SK-N-MC (cell line): ENCODE measurements at places on chromosomes 4 and X.

GRCh38 chr4:184280137-184280536 lies 62.5 kb upstream of the ENPP6 start:
- no peak for DNase-seq

GRCh38 chr4:69321153-69321729 lies 41.0 kb downstream of the UGT2B28 start:
- no peak for DNase-seq

DNA sequence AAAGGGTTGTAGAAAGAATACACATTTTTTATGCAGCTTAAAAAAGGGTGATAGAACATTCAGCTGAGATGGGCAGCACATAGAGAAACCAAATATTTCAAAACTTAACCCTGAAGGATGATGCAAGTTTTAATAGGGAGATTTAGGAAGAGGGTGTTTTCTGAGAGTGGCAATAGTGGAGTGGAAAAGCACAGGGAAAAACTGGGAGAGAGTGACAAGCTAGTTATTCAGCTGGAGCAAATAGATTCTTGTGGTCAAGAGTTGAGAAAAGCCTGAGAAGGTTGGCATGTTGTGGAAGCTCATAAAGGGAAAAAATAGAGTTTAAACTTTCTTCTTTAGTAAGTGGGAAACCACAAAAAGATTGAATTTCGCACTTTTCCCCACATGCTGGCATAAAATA lies 359.6 kb upstream of the PITX2 start:
- DNase-seq: no peak

DNA sequence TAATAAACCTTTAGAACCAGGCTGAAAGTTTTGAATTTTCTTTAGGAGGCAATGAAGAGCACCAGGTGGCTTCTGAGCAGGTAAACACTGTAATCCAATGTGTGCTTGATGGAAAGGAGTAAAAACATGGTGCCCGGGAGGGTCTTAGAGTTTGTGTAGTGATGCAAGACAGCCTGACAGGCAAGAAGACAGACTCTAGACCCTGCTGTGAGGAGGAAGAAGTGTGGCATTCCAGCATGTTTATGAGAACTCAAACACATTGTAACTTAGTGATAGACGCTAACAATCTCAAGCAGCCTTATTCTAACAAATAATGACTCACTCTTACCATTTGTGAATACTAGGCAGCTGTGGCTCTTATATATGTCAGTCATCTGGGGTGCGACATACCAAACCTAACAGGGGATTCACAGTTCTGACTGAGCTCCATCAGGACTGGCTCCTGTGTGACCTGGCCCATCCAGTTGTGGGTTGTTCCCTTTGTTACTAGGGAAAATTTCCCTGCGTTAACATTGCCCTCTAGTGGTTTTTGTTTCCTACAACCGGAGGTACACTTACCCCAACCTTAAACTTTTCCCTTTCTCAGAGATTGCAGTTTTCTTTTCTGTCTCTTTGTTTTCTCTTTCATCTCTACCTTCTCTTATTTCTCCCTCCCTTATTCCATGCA lies 53.8 kb downstream of the VSIG4 start:
- peak; percentile 26 for DNase-seq

DNA sequence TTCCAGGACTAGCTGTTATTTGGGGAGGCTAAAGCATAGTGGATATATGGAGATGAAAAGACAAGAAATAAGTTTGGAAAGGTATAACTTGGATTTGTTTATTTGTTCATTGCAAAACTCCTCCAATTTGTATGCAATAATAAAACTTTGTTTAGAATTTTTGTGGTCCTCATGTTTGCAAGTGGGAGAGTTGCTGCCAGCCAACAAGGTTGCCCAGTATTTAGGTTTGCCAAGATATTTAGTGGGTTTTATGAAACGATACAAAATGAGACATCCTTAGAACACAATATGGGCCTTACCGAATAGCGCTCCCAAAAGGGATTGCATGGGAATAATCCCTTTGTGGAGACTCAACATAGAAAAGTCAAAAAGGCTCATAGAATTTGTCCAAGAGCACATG lies 162.1 kb downstream of the INPP4B start:
- DNase-seq: no peak

DNA sequence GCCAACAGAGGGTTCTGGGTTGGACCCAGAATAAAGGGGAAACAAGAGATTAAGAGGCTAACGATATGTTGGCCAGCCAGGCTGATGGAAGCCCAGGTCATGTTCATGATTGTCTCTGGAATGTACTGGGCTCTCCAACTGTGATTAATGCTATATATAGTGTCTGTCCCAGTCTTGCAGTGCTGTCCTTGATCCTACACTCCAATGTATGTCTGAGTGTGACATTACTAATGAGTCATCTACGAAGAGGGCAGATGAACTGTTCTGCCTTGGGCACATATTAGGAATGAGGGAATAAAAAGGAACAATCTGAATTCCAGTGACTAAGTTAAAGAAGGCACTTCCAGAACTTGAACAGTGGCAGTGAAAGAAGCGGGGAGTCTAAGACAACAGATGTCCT lies 142.1 kb downstream of the PDGFRA start:
- no peak for DNase-seq
